Stimulated activated CD4-positive, alpha-beta T cell treated with anti-CD3 and anti-CD28 coated beads, Interleukin-12 subunit alpha, Interleukin-12 subunit beta, amount 100 ng/mL, for 4 hours (primary cell): ENCODE measurements at places on chromosomes 1 and 21.

- DNase-seq, result no peak
Observed at GRCh38 chr1:228846952-228847351, 111.7 kb downstream of the RHOU start.

DNA sequence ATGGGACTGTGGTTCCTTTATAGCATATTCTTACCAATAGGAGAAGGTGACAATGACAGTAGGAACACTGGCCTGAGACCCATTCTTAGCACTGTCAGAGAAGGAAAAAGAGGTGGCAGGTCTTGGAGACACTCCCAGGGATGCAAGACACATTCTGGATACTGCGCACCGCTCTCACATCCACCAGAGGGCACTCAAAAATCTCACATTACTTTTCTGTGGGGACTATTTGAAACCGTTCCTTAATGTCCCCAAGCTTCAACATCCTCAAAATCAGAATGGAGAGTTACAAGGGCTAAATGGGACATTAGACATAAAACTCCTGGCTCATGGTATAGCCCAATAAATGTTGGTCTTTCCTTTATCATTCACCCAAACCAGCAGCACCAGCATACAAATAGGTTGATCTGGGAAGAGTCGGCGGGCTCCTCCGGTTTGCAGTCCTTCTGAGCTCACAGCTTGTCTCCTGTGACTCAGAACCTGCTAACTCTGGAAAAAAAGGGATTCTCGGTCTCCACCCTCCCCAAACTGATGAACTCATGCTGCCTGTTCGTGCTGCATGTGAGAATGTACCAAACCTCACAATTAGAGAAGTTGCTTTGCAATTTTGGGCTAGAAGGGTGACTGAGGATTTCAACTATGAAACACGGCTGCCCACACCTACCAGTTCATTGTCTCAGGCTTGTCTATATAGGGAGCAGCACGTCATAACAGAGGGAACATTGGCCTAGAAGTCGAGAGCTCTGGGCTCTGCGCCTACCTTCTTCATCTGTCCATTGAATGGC lies 40.2 kb downstream of the IL12RB2 start:
- DNase-seq, result no peak

DNA sequence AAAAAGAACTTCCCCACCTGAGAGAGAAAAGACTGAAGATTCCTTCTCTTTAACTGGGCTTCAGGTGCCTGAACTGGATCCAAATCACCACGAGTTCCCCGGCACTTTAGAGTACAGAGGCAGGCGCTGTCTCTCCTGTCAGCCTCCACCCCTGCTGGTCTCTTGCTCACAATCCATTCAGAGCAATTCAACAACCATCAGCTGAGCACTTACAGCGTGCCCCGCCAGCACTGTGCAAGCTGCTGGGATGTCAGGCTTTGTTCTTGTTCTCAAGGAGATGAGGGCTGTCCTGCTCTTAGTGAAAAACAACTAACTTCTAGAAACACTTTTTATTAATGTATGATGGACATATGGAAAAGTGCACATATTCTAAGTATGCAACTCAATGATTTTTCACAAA lies 68.7 kb upstream of the VAMP3 start:
- DNase-seq, result no peak

DNA sequence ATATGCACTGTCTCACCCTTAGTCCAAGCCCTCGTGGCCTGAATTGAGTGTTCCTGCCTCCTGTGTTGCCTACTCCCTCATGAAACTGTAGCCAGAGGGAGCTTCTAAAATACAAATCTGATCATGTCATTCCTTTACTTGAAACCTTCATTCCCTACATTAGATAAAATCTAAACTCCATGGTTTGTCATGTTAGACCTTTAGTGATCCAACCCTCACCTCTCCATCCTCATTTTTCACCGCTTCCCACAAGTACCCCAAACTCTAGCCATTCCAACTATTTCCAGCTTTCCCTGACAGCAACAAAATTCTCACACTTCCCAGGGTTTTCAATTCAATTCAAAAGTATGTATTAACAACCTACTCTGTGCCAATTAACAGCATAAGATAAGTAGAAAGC lies 18.3 kb upstream of the CNTN2 start:
- no peak for DNase-seq

GRCh38 chr1:226576601-226577000 lies 28.0 kb downstream of the STUM start:
- DNase-seq, result no peak

DNA sequence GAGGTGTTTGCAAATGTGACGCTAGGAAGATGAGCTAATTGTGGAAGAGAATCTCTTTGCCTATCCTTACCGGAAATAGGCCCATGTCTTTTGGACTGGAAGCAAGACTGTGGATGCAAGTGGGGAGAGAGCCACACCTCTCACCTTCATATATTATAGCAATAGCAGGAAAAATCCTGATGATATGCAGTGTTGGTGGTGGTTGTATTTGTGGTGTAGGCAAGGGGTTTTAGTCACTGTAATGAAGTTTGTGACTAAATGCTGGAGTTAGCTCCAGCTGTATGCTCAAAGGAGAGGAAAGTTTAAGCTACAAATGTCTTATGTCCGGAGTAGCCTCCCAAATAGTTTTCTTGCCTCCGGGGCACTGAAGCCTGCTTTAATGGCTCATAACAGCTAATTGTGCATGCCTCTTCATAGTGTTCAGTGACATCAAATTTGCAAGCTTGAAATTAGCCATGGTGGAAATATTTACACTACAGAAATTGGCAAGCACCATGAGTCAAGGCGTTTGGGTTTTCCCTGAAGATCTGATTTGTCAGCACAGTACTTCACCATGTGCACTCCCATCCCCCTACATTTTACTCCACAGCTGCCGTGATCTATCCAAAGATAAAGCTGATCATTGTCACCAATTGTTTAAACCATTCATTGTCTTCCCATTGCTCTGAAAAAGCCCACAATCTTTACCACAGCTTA lies 102.6 kb upstream of the ZNF644 start:
- no peak for DNase-seq

DNA sequence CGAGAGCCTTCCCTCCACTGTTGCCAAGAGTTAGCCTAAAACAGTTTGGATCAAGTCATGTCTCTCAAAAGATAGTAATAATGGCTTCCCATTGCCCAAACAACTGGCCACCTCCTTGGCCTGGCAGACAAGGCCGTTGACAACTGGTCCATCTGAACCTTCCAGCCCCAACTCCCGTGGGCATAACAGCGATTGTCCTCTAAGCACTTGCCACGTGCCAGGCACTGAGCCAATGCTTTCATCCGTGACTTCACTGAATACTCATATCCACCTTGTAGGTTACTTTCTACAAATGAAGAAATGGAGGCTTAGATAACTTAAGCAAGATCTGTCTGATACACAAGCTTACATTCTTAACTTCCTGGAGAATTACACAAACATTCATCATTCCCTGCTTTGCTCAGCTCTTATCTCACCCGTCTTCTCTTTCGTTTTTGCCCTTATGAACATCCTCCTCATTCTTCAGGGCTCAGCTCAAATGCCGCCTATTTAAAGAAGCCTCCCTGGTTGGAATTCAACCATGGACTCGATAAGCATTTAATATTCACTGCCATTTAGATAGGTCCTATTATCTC lies 106.4 kb downstream of the KCND3 start:
- no peak for DNase-seq

- DNase-seq, result no peak
Observed at GRCh38 chr1:10891091-10891490, 94.6 kb upstream of the CASZ1 start.

DNA sequence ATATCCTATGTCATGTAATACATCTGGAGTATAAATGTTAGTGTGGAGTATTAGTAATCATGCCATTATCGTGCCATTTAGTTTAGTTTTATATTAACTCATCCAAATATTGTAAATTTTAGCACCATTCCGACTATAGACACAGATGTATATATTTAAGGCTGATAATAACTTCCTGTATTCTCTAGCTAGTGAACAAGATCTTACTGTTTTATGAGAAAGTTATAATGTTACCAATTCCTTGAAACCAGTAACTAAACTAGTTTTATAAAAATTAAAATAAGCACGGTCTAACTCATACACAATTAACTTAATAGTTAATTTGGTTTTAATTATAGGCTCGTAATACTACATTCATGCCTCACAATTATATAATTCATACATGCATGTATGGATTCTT lies 808.6 kb downstream of the USP25 start:
- no peak for DNase-seq

DNA sequence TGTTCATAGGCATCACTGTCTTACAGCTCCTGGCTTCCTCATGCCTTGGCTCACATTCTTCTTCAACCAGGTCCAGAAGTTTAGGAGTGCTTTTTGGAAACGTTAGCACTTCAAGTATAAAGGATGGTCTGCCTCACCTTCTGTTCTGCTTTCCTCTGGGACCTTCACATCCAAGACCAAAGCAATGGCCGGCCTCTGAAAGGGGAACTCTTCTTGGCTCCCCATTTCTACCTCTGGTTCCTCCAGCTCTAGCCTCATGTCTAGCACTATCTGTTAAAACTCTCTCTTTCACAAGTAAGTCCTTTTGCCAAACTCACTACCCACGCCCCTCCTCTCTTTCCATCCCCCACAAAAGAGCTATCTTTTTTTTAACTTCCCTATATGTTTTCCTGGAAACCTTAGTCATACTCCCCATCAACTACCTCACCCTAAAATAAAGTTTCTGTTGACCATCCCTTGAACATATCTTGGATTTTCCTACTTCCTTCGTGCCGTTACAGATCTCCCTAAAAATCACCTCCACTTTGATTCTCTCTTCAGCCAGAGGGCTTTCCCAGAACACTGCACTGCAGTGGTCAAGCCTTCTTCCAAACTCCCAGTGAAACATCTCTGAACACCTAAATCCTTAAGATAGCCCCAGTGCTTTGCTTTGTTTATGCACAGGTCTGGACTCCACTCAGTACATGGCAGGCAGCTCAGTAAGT lies 7.9 kb downstream of the SORT1 start:
- no peak for DNase-seq

GRCh38 chr1:113390871-113391648 lies 745 bp downstream of the MAGI3 start:
- peak; percentile 45 for DNase-seq

DNA sequence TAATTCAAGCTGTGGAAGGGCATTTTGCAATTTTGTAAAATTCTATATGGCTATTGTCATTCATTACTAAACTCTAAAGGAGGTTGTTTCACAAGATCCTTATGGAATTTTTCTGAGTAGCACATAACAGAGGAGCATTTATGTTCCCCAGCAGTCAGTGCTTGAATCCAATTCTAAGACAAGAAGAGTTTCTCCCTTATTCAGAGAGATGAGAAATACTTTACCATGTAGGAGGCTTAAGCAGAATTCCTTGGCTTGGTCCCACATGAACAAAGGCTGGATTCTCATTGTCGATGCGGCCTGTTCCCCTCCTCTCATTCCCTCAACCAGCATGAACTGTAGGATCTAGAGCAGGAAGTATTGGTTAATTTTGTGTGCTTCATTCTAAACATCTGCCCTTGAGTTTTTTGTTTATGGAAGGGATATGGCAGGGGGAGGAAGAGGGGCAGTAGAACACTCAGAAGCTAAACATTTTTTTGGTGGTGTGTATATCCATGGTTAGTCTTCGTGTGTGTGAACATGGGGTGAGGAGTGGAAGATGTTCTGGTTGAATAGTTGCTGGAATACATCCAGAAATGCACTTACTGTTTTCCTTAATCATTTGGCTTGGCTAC lies 74.3 kb downstream of the LAMC1 start:
- DNase-seq, result no peak

GRCh38 chr21:29300807-29301138 lies 2.1 kb downstream of the BACH1 start:
- no peak for DNase-seq

GRCh38 chr1:54791880-54792522 lies 9.1 kb downstream of the TTC22 start:
- DNase-seq, result peak; percentile 44

GRCh38 chr1:173444757-173445156 lies 32.4 kb upstream of the PRDX6 start:
- DNase-seq, result no peak

- DNase-seq, result no peak
Observed at GRCh38 chr21:38312822-38313221, 56.0 kb downstream of the KCNJ15 start.

GRCh38 chr1:30267046-30267445 lies 456.3 kb downstream of the MATN1 start:
- DNase-seq, result no peak
